CD4-positive, alpha-beta T cell treated with Interleukin-15 for 4 hours (primary cell): ENCODE measurements at places on chromosomes 12 and 14.

DNA sequence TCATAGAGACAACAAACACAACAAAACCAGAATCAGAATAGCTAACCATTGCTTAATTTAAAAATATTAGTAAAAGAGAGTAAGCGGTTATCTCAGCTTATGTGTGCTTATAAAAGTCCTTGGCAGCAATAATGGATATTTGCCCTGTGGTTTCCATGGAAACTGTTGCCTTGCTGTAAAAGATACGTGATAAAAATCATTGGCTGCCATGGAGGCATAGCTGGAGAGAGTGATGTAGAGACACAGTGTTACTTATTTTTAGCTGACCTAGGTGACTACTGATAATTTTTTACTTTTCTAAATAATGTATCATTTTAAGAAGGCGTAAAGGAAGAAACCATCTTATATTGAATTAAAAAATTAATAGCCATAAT, 92.9 kb downstream of the ERC1 start:
- no peak for DNase-seq

DNA sequence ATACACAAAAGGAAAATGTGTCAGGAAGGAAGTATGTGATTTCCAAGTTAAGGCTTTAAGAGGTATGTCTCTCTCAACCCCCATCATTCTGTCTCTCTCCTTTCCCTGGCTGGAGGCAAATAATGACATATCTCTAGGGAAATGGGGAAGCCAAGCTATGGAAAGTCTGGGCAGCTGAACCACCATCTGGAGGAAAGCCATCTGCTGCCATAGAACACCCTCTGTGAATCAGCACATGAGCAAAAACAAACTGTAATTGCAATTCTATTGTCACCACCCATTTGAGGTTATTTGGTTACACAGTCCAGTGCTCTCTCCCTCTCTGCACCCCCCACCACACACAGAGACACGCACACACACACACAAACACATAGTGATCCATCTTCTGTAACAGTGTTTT, 766.2 kb downstream of the FLRT2 start:
- DNase-seq = no peak

DNA sequence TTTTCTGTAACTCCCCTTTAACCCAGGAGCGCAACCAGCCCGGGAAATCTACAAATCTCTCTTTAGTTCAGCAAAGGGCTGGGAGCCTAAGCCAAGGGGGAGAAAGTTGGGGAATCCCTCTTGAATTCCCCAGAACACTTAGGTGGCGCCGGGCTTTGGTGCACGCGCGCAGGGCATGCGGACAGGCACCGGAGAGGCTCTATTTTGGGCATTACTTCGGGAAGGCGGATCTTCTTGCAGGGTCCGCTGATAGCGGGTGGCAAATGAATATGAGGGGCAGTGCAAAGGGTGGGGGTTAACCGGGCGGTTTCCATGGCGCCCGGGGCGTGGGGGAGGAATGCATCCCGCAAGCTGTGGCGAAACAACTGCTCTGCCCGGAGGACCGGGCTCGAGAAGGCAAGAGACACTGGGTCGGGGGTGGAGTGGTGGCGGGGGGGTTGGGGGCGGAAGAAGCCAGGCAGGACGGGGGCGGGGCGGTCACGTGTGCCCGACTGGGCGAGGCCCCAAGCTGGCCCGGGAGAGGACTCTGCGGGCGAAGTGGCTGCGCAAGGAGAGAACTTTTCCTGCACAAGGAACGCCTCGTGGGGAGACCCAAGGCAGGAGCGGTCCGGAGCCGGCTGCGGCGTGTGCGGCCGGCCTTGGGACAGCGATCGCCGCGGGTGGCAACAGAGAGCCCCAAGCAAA, at the start of gene FLVCR2:
FLVCR2 (plus strand) TSS at position 519 of the 684 bp plus-strand sequence. CDS start 353 bp downstream, outside the sequence.
- DNase-seq = peak; percentile 42

DNA sequence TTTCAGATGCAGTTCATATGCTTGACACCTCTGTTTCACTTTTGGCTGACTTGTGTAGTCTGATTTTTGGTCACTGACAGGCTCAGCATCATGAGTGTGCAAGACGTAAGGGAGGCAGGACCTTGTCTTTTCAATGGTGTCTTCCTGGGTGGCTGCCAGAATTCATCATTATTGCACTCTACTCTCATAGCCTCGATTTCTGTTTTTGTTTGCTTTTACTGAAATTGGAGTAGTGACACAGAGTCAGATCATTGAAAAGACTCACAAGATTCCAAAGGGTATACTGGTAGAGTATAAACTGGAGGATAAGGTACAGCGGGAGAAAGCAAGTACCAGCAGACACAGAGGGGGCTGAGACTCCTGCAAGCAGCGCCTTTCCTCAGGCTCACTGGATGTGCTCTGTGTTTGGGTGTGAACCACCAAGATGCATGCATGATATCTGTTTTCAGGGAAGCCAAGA, 126.3 kb upstream of the FGD4 start:
- no peak for DNase-seq

DNA sequence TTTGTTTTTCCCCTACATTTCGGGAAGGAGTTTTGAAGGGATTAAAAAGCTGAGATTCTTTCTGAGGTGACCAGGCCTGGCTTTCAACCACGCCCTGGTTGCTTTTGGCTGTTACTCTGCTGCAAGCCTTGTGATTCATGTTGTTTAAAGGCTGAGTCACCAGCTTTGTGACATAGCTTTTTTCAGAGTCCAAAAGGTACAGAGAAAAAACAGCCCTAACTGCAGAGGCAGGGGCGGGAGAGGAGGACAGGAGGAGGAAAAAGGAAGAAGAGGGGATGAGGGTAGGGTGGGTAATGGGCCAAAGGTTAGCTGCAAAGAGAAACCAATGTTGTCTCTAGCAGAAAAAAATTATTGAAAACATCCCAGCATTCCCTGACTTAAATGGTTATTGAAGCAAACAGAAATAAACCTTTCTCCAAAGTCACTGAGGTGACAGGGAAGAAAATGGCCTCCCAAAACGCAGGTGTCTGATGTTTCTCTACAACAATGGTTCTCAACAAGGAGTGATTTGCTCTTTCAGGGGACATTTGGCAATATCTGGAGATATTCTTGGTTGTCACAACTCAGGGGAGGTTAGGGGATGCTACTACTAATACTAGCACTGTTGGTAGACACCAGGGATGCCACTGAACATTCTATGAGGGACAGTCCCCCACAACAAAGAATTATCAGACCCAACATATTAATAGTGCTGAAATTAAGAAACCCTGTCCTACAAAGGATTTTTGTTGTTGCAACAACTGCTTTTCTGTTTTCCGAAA, 2.1 kb upstream of the UBC start:
- peak; percentile 75 for DNase-seq

GRCh38 chr12:88625356-88625755, 45.1 kb upstream of the KITLG start:
- DNase-seq = no peak

GRCh38 chr14:24260026-24260779, 2.8 kb downstream of the TGM1 start:
- no peak for DNase-seq
